ENCODE measurements at places on chromosomes 12 and 14. TPM values are rescaled to one million over a fixed set of nuclear protein-coding genes. Genes with fewer than 3 reads are reported as not detected.

GRCh38 chr12:94421868-94422740 lies 37.6 kb downstream of the CEP83 start:
- no peak for DNase-seq

GRCh38 chr14:51004801-51005526 lies 60.7 kb upstream of the PYGL start:
- DNase-seq, result no peak

DNA sequence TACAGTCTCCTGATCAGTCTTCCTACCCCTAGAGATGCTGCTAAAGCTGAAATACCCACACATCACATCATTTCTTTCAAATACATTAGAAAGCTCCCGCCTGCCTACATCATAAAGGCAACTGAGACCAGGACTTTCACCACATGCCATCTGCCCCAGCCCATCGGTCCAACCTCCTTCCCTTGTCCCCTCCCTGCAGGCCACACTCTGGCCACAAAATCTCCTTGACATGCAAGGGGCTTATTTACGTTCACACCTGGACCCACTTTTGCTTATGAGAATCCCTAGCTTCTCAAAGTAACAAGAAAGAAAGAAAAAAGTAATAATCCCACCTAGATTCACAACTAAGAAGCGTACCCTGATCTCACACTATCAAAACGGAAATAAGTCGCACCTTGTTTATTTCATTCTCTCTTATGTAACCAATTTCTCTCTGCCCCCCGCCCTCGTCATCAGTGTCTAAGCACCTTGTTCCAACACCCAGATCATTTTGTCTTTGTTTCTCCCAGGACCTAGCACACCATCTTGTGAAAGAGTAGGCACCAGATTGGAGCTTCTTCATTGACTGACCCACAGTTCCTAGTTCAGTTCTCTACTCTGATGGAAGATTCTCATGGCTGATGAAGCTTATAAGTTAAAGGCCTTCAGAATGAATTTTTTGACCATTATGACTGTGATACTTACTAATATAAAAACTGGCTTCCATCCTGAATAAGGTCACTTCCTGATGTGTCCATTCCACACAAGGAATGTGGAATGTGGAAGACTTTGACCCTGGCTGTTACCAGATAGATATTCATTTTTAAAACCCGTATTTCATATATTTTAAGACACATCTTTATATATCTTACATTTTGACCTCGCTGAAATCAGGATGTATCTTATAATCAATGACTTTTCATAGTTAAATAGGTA lies 7.7 kb downstream of the WSB2 start:
- no peak for DNase-seq

DNA sequence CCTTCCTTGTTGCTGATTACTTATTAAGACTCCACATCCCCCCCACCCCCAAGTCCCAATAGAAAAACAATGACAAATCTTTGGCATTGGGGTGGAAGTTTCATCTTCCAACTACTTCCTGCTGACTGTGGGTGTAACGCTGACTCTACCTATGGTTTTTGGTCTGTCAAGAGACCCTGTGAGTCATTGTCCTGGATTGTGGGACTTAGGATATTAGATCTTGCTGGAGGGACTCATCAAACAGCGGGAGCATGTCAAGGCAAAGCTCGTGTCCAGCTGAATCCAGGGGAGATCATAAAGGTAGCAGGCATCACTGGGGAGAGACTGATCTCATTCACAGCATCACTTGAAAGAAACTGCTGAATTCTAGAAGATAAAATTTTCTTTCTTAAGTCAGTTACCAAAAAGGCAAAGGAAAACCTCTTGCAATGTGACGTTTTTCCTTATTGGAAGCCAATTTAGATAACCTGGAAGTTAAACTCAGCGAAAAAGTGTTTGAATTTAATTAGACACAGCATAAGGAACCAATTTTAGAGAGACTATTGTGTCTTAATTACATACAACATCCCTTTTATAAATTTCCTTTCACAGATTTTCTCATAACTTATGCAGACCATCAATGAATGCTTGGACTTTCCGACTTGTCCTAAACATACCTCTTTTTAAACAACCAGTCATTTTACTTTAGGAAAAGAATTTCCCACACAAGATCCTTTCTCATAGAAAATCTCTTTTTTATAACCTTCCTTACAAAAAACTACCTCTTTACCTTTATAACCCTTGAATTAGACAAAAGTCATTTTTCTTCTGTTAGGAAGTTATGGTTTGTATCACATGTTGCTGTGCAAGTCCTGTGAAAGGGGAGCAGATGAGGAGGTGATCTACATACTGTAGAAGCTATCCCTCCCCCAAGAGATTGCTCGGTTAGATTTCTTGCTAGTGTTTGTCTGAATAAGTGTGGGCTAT lies 94.6 kb upstream of the SCAF11 start:
- no peak for DNase-seq

DNA sequence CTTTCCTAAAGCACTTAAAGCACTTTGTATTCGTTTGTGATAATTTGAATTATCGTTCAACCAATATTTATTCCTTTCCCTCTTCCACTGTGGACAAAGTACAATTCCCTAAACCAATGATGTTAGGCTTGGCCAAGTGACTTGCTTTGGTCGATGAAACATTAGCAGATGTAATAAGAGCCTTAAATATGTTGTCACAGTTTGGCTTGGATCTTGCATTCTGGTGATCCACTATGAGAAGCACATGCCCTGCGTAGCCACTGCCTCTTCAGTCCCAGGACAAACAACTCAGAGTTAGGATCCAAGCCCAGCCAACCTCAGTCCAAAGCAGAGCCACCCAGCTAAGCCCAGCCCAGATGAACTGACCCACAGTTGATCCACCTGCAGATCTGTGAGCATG lies 8.4 kb upstream of the C12orf75 start:
- no peak for DNase-seq

DNA sequence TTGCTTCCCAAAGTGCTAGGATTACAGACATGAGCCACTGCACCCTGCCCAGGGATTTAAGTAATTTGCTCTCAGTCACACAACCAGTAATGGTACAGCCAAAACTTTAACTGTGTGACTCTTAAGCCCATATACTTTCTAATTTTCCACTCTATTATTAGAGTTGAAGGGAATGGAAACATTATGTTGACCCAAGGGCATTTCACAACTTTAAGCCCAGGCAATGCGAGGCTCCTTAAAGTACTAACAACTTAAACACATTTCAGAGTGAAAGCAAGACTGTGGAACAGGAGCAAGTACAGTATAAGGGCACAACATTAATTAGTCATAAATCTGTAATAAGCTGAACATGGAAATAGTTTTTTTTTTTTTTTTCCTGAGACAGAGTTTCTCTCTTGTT lies 39.8 kb downstream of the BAZ1A start:
- no peak for DNase-seq

GRCh38 chr14:64685371-64686281 lies 18.6 kb upstream of the PLEKHG3 start:
- no peak for DNase-seq

DNA sequence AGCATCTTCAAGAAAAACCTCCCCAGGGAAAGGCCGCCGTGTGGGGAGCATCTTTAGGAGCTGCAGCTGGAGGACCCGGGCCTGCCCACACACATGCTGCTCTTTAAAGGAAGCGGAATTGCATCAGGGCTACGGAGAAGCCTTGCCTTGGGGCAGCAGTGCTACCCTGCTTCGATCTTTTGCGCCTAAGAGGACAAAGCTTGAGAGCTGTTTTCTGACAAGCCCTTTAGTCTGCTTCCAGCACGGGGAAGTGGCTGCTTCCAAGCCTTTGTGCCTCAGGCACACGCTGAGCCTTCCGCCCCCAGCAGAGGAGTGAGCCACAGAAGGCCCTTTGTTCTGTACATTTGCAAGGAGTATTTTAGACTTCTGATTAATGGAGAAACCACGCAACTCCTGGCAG lies 31.5 kb downstream of the COA8 start:
- no peak for DNase-seq

DNA sequence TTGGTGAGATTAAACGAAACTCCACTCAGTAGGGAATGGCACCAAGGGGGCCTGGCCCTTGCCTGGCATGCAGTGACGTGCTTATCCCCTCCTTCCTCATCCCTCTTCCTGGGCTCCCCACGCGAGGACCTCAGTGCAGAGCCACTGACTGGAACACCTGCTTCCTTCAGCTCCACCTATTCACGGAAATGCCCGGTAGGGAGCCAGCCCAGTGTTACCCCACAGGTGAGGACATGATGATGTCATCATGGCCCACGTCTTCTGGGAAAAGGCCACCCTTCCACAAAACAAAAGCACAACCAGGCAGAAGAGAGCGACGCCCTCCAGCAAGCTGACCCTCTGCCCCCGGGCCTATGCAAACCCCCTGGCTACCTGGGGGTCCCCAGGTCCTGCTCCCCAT lies 42.1 kb downstream of the CCDC85C start:
- no peak for DNase-seq

- DNase-seq, result no peak
These were observed 2.8 kb downstream of the B3GNT4 start for GRCh38 chr12:122206111-122206881.

DNA sequence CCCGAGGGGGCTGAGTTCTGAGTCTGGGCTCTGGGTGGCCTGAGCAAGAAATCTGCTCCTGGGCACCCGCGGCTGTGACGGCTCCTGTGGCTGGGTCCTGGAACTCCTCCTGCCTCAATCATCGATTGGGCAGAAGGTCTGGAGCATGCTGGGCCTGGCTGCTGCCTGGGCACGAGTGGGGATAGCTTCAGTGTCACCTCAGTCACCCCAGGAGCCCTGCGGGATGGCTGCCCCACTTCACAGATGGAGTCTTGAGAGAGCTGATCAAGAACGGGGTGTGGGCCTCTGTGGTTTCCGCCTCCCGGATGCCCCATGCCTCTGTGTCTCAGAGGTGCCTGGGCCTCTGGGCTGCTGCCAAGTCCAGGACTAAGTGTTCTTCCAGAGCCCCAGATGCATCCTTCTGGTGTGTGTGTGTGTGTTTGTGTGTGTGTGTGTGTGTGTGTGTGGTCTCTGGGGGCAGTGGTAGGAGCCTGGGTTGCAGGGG lies 185.6 kb upstream of the C14orf180 start:
- DNase-seq, result no peak

DNA sequence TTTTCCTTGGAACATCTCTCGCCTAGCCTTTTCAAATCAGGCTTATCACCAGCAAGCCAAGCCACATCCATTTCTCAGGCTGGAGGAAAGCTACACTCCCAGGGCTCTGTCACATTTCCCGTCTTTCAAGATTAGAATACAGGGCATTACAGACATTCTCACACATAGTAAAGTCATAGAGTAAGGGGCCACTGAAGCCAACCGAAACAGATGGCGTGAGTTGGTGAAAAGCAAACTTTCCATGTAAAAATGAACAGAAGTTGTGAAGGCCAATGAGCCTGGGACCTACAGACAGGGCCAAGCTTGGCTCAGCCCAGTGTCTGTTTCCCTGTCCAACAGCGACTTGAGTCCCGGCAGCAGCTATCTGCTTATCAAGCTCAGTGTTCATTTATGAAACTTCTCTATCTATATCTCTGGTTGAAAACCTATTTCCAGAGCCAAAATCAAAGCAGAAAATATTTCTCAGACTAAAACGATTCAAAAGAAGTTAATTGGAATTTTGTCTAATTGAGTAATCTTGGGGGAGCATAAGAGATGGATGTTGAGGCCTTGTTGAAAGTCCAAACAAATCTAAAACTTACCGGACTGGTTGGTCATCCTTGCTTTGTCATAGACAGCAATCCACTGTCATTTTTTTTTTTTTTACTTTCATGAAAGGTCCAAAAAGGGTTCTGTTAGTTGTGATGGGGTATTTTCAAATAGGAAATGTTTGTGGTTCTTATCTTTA lies 105.6 kb downstream of the DAAM1 start:
- no peak for DNase-seq

DNA sequence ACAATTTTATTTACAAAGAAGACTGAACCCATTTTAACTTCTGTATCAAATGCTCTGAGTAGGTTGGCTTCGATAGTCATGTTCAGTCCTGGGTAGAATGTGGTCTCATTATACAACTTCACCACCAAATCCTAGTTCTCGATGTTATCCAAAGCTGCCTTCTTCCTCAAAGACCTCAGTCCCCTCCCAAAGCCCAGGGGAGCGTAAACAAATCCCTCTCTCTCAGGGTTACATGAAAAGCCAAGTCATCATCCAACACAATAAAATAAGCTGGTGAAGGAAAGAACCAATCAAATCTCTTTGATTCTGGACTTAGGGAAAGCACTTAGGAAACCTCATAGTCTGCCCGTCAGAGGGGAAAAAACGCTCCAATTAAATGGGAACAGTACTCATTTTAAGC lies 9.1 kb downstream of the PTCSC3 start:
- no peak for DNase-seq

DNA sequence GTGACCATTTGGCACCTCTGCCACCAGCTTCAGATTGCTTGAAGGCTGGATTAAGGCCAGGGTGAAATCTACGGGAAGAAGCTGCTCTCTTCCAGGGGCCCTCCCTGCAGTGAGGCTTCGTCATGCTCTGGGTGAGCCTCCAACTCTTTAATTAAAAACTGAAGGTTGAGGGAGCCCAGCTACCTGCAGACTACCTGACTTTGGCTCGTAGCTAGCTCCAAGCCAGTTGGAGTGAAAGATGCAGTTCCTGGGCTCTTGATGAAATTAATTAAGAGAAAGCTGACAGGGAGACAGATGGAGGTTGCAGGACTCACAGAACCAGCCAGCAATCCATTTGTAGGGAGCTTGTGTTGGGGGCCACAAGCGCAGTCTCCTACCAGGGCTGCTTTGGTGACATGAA lies 168.5 kb upstream of the SFSWAP start:
- DNase-seq, result no peak

DNA sequence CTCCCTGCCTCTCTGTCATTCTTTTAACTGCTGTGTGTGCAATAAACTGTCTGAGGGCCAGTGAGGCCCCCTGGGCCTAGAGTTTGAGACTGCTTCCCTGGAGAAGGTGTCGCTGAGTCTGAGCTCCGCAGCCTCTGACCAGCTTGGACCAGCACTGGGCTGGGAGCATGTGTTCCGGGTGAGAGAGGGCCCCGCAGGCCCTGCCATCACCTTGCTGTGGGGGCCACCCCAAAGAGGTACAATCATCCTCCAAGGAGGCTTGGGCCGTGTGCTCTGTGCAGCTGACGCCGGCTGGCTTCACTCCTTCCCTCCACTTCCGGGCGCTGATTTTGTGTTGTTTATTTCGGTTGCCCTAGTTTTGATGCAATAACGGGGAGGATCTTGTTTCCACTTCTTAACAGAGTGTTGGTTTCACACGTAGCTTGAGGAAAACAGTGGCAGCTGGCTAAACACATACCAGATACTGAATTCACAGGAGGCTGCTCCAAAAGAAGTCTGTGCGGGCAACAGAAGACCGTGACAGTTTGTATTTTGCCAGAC lies 121.6 kb downstream of the TMEM132C start:
- no peak for DNase-seq

DNA sequence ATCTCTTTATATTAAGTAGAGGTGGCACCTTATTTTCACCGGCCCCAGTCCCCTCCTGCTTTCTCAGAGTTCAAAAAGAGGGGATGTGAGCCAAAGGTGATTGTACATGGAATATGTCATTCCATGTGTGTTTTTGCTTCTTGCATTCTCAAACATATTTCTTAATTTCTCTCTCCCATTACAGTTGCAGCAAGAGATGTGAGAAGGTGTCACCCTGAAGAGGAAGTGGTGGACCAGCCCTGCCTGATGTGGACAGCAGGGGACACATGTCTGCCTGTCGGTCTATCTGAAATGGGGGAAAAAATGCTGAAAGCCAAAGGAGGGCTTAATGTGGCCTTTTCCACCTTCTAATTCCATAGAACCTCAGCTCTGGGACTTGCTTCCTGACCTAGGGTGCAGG lies 1.9 kb upstream of the FOXN3 start:
- DNase-seq, result no peak

The AKAP3 gene
- 2.5 TPM for total RNA-seq

The CLEC6A gene
- not detected for total RNA-seq

The GYS2 gene
- not detected for total RNA-seq

The KRT83 gene
- not detected for total RNA-seq

The ZNF705A gene
- total RNA-seq, result not detected

The FAM186B gene
- 0.06 TPM for total RNA-seq

The NOVA1 gene
- not detected for total RNA-seq

The MIPOL1 gene
- 23.7 TPM for total RNA-seq
